ENCODE measurements at places on chromosomes 2 and 18. TPM values are rescaled to one million over a fixed set of nuclear protein-coding genes. Genes with fewer than 3 reads are reported as not detected.

Gene CPO
- not detected for total RNA-seq

Gene IL36G
- total RNA-seq, result not detected

Gene GLI2
- 4.7 TPM for total RNA-seq

Gene CHRND
- total RNA-seq, result not detected

Gene GKN2
- total RNA-seq, result not detected

Gene SCYGR4
- not detected for total RNA-seq

Gene UGT1A7
- total RNA-seq, result not detected

Gene L3MBTL4
- under 0.01 TPM for total RNA-seq

Gene ALLC
- total RNA-seq, result not detected

Gene RAB6C
- not detected for total RNA-seq

Gene LIPT1
- 3.2 TPM for total RNA-seq

Gene KRTCAP3
- total RNA-seq, result not detected

Gene GULP1
- 40.1 TPM for total RNA-seq

Gene PLEK
- under 0.01 TPM for total RNA-seq

Gene CAPN14
- under 0.01 TPM for total RNA-seq

Gene CTIF
- total RNA-seq, result 25.1 TPM

Gene PRKRA
- 53.6 TPM for total RNA-seq

Gene RSAD2
- total RNA-seq, result not detected

Gene GALNT5
- 73.6 TPM for total RNA-seq

Gene FIGN
- 0.90 TPM for total RNA-seq

Gene SIGLEC15
- 1.1 TPM for total RNA-seq

Gene CHRNG
- not detected for total RNA-seq

Gene FAM124B
- total RNA-seq, result not detected

Gene KIF5C
- 0.28 TPM for total RNA-seq

Gene DYNAP
- total RNA-seq, result not detected

Gene ANKRD62
- not detected for total RNA-seq

Gene IL1RL1
- under 0.01 TPM for total RNA-seq

Gene MYO3B
- not detected for total RNA-seq

Gene RPRM
- total RNA-seq, result not detected

Gene CRYGD
- not detected for total RNA-seq

Gene TNFAIP6
- total RNA-seq, result 2.2 TPM
